Fibroblast of the conjunctiva (primary cell): ENCODE measurements at places on chromosomes 6 and 20.

GRCh38 chr6:169972736-169973135, 221.3 kb downstream of the ERMARD start:
- DNase-seq = no peak

DNA sequence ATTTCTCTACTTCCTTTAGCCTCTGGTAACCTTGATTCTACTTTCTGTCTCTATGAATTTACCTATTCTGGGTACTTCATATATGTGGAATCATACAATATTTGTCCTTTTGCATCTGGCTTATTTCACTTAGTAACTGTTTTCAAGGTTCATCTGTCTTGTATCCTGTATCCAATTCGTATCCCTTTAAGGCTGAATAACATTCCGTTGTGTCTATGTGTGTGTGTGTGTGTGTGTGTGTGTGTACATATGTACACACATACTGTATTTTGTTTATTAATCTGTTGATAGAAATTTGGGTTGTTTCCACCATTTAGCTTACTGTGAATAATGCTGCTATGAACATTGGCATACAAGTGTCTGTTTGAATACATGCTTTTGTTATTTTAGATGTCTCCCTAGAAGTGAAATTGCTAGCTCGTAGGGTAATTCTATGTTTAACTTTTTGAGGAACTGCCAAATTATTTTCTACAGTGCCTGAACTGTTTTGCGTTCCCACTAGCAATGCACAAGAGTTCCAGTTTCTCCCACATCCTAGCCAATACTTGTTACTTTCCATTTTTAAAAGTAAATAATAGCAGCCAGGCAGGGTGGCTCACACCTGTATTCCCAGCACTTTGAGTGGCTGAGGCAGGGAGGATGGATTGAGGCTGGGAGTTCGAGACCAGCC, 17.7 kb downstream of the SENP6 start:
- DNase-seq = no peak

DNA sequence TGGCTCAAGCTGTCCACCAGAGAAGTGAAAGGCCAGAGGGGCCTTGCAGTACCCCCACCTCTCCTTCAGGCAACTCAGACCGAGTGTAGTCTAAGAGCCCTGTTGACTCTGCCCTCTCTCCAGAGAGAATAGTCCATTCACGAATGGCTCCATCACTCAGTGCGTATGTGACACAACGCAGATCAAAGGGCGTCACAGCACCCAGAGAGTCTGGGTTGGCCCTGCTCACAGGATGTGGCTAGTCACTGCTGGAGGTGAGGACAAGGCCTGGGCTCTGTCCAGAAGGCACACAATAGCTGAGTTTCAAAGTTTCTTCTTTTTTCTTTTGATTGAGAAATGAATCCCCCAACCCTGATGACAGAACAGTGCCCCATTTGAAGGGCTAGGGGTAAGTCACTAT, 74.1 kb downstream of the TRMT11 start:
- no peak for DNase-seq

GRCh38 chr20:44582311-44583025, at the start of gene PKIG:
TSS of gene PKIG (plus strand) at chr20:44582579. CDS start at chr20:44614557, 31,978 bp downstream.
- peak; percentile 63 for DNase-seq

DNA sequence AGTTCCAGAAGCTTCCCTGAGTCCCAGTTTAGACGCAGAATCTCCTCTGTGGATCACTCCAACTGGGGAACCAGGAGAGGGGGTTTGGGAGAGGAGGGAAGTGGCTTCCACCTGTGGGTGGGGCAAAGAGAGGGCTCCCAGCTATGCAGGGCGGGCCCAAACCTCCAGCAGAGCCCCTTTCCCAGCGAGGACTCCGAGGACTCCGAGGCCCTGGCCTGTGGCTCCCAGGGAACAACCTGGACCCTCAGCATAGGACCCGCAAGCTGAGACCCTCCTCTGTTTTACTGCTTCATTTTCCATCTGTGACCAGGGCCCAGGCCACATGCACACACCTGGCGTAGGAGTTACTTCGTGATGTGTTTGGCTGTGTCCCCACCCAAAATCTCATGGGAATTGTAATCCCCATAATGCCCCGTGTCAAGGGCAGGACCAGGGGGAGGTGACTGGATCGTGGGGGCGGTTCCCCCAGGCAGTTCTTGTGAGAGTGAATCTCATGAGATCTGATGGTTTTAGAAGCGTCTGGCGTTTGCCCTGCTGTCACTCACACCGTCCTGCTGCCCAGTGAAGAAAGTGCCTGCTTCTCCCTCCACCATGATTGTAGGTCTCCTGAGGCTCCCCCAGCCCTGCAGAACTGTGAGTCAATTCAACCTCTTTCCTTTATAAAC, 27.9 kb downstream of the NTSR1 start:
- no peak for DNase-seq
